NCI-H82 (cell line): ENCODE measurements at places on chromosomes 2 and 18.

DNA sequence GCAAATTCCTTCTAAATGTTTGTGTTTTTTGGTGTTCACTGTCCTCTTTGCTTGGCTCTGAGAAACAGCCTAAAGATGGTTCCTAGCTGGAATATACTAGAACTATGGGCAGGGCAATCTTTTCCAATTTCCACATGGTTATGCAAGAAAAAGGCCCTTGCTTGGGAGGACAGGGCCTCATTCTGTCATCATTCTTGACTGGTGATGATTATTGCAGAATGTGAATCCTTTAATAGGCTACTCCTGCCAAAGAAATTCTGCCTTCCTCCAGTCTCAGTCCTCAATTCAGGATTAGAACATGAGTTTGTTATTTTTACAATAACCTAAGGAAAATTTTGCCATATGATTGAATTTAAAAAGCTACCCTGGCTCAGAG lies 218.7 kb downstream of the HNMT start:
- no peak for DNase-seq

DNA sequence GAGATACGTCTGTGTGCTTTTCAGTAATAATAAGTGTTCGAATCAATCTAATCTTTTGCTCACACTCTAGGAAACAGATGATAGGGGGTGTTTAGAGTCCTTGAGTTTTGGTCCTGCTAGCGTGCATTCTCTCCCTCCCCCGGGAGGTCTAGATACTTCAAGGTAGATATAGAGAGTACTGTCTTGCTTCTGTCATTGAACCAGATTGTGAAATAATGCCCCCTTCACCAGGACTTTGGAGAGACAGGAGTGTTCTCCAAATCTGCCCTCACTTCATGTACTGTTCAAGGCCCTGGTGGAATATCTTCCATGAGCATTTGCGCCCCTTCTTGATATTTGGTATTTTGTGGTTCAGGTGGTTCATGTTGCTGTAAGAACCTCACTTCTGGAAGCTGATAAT lies 59.4 kb upstream of the MGAT5 start:
- DNase-seq = no peak

DNA sequence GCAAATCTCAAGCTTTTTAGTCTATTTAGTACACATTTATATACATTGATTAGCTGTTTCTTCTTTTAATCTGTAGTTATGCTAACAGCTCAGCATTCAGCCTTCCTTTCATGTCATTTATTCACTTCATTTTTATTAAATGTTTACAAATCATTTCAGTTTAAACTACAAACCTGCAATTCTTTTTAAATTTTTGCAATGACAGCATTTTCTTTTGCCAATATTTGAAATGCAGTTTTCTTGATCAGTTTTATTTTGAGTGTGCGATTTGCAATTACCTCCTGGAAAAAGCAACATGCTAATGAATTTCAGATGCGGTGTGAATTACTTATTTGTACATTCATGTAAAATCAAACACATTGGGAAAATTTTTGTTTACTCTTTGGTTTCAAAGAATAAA lies 13.5 kb downstream of the EFEMP1 start:
- DNase-seq = no peak

- DNase-seq = no peak
Observed at GRCh38 chr2:134002921-134003320, 251.0 kb upstream of the MGAT5 start.

DNA sequence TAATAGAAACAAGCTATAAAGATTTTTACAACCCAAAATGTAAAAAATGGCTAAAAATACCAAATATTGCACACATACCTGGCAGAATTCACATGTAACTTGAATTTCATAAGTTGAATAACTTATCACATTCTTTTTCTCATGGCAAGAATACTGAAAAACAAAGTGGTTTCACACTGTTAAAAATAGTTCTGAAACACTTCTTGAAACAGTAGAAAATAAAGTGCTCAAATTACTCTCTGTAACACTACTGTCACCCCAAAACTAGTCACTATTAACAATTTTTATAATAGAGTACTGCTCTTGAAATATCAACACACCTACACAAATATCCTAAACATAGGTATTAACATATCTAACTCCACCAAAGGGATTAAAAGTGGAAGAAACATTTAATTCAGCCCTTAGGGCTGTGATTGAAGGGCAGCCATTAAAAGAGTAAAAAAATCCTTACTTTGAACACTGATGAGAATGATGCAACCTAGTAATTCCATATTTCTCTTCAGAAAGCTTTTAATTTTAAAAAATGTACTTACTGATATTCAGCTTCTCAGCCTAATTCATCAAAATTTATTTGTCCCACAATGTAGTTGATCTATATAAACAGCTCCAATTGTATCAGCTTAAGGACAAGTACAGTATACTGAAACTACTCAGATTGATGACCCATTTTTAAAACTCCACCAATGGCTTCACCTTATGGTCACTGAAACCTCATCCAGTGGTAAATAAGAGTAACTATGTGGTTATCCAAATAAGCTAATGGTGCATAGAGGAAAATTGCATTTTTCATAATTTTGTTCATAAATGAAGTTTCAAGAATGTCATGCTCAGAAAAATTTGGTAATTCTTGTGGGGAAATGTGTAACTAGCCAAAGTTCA lies 31.4 kb downstream of the ATF2 start:
- no peak for DNase-seq

GRCh38 chr2:217551252-217551899 lies 451.4 kb downstream of the TNS1 start:
- peak; percentile 24 for DNase-seq

- DNase-seq = peak; percentile 65
Observed at GRCh38 chr2:226701052-226701451, 98.6 kb downstream of the IRS1 start.

DNA sequence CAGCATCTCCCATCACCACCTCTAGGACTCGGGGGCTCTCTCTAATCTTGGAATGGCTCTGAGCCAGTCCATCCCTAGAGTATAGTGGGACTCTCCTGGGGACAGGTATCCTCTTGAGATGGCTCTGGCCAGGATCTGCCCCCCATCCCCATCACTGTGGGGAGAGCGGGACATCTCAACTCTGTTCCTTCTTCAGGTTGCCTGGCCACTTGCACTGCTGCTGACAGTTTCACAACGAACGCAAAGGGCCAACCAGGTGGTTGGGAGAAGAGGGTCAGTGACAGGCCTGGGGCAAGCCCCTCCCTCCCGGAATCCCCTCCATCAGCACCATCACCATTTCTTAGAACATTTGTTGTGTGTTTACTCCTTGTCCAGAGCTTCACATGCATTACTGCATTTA lies 62.6 kb downstream of the CIB4 start:
- no peak for DNase-seq

- DNase-seq = peak; percentile 63
Observed at GRCh38 chr2:54457323-54458023, 1.3 kb downstream of the SPTBN1 start.

GRCh38 chr2:1787755-1788477 lies 43.6 kb upstream of the PXDN start:
- no peak for DNase-seq

DNA sequence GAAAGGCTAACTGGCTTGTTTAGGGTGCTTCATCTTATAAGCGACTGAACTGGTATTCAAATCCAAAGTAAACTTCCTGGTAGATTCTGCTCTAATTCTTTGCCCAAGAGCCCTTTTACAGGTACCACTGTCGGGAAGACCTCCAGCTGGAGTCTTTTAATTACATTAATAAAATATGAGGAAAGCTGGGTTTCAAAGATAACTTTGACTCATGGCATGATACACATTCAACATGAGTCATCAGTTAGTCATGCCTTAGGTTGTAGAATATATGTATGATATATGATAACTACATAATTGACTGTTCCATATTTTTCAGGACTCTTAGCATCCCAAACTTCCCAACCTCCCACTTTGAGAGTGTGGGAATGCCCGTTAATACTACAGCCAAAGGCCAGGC lies 32.3 kb downstream of the ZCCHC2 start:
- DNase-seq = no peak

- no peak for DNase-seq
Observed at GRCh38 chr18:51251625-51252024, 54.1 kb upstream of the MEX3C start.

GRCh38 chr18:37619964-37620363 lies 54.4 kb upstream of the CELF4 start:
- DNase-seq = no peak

DNA sequence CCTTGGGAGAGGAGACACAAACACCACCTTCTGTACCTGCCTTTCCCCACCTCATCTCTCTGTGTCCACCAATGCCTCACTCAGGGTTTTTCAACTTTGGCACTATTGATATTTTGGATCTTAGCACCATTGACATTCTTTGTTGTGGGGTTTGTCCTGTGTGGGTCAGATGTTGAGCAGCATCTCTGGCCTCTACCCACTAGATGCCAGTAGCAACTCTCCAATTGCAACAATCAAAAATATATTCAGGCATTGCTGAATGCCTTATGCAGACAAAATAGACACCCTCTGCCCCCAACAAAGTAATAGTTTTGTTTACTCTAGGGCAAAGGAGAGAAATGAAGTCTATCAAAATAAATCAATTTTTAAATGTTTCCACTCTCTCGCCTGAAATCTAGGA lies 1384.3 kb upstream of the NXPH2 start:
- no peak for DNase-seq

DNA sequence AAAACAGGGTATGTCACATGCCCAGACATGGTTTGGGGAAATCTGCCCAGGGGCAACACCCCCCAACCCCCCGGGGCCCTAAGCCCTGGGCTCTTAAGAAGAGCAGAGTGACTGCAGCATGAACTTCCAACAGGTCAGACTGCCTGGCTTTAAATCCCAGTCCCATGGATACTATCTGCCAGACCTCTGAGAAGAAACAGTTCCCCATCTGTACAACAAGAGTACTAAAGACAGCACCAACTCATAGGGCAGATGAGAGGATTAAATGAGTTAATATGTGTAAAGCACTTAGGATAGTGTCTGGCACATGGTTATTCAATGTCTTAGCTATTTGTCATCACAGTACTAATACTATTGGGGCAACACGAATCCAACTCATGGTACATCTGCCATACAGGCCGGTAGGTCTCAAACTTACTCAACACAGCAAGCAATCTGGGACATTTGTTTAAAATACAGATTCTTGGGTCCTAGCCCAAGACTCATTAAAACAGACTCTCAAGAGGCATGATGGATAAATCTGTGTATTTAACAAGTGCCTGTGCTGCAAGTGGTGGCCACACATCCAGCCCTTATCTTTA lies 23.4 kb downstream of the CDH2 start:
- DNase-seq = peak; percentile 56

GRCh38 chr2:70042246-70042645 lies 45.0 kb upstream of the PCBP1 start:
- DNase-seq = no peak
